ENCODE measurements at places on chromosomes 7 and 10.
A peak's percentile ranks its signal among the peaks of the same experiment; 100 is the strongest.

DNA sequence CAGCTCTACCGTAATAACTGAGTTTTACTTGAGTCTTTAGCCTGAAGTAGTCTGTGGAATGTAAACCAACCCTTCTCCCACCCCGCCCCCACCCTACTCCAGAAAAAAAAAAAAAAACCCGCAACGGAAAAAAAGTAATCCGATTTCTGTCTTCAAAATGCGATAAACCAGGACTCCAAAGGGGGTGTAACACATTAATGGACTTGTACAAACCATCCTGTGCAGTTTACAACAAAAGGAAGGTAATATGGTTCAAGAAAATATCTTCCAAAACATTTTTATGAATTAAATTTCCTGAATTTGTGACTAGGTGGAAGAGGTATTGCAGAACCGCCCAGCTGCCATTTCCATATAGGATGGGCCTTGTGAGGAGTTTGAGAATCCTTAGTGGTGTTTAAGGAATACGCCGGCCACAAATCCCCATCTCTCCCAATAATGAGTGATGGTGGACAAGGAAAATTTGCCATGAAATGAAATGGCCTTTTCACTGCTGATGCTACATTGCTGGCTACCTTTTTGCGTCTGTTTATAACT is 10.6 kb downstream of the SKIDA1 start:
- peak; percentile 84 for DNase-seq

GRCh38 chr7:65798111-65799075 is 74.5 kb upstream of the VKORC1L1 start:
- peak; percentile 97 for DNase-seq

- no peak for DNase-seq
These were observed 38.3 kb upstream of the PTPN12 start for GRCh38 chr7:77498659-77499379.

GRCh38 chr10:100735337-100736143 is 9.8 kb upstream of the PAX2 start:
- DNase-seq = no peak

DNA sequence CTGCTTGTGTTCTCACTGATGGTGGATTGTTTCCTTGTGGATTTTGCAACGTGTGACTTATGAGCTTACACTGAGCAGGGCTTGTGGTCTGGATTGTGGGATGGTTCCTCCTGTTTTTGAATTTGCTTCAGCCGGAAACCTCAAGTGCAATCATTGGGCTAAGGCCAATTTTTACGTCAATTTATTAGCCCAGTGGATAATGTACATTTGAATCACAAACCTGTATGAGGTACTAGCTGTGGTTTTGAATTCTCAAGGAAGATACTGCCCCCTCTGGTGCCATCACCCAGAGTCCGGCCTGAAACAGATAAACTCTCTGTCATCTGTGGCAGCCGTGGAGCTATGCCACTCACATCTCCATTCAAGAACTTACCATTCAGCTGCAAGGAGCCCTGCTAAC is 7.3 kb upstream of the ZNF777 start:
- DNase-seq = no peak

GRCh38 chr7:19587291-19587690 is 121.5 kb downstream of the POLR1F start:
- peak; percentile 34 for DNase-seq

DNA sequence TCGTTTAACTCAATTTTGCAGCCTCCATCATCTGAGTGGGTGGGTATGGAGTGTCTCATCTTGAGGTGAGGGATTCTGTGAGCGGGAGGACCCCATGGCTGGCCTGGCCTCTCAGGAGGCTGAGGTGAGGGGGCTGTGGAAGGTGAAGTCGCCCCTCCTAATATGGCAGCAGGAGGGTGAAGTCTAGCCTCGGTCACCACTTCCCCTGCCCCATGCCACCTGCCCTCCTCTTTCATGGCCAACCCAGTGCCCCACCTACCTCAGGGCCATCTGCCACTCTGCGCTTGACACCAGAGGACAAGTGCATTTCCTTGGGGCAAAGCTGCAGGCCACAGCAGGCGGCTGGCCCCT is 8.7 kb downstream of the RASGEF1A start:
- DNase-seq = no peak

- DNase-seq = no peak
These were observed 12.1 kb downstream of the ENTPD1 start for GRCh38 chr10:95767884-95768556.

- no peak for DNase-seq
These were observed 99.4 kb downstream of the CNOT4 start for GRCh38 chr7:135410543-135410942.

DNA sequence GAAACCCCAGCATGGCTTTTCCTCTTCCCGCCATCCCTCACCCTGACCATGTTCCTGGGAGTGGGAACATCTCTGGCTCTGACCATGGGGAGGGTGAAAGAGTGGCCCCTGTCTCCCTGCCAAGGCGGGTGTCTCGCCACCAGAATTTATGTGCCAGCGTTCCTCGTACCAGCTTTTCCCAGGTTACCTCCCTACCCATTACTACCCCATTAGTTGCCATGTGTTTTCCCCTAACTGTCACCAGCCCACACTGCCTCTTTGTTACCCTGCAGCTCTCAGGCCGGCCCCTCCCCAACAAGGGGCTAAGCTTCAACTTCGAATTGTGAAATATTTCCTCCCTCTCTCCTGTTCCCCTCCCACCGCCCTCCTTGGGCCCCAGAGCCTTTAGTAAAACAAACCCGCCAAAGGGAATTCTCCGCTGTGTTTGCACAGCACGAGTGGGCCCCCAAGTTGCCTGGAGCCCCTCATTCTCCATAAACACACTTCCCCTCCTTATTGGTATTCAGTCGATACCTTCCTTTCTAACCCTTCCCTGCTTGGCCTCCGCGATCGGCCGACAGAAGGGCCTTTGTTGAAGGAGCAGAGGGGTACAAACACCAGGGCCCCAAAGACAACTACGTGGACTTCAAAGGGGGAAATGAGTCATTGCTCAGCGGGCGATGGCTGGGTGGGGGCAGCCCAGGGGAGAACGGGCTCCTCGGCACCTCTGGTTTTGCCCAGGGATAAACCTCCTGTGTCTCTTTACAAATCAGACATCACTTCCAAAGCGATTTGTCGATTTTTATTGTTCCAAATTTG is 45.5 kb downstream of the SLIT1 start:
- no peak for DNase-seq

- DNase-seq = peak; percentile 26
These were observed 869 bp upstream of the LOXL4 start for GRCh38 chr10:98268694-98269431.

GRCh38 chr7:4299431-4299830 is 382.7 kb upstream of the FOXK1 start:
- no peak for DNase-seq

- DNase-seq = no peak
These were observed 203.1 kb downstream of the DPP6 start for GRCh38 chr7:154255324-154255723.

- DNase-seq = no peak
These were observed 41.1 kb upstream of the DLG5 start for GRCh38 chr10:77967611-77968022.

- no peak for DNase-seq
These were observed 14.1 kb upstream of the NDUFA5 start for GRCh38 chr7:123571684-123572083.

GRCh38 chr10:12533151-12533550 is 183.8 kb downstream of the CAMK1D start:
- no peak for DNase-seq

GRCh38 chr10:28554952-28555351 is 22.0 kb downstream of the WAC start:
- DNase-seq = no peak

DNA sequence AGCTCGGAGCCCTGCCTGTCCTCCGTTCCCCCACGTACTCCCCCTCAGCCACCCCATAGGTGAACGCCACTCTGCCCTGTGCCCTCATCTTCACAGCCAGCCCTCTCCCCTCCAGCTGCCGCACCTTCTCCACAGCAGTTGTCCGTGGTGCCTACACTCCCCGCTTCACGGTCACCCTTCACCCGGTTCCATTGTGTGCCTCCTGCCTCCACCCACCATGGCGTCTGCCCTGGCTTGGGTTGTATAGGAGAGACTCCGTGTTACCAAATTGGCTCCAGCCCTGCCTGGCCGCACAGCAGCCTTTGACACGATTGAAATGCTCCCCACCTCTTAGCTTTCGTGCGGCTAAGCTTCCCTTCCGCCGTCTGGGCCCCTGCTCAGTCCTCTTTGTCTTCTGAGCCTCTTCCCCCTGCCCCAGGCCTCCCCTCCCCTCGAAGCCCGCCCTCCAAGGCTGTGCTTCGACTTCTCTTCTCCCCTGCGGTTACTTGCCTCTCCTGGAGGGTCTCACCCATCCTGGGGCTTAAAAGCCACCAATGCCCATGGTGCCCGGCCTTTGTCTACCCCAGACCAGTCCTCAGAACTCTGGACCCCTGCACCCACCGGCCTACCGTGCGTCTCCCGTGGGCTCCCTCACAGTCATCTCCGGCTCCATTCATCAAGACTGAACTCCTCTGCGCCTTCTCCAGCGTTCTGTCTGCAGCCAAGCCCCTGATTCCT is 18.5 kb upstream of the NODAL start:
- DNase-seq = no peak

DNA sequence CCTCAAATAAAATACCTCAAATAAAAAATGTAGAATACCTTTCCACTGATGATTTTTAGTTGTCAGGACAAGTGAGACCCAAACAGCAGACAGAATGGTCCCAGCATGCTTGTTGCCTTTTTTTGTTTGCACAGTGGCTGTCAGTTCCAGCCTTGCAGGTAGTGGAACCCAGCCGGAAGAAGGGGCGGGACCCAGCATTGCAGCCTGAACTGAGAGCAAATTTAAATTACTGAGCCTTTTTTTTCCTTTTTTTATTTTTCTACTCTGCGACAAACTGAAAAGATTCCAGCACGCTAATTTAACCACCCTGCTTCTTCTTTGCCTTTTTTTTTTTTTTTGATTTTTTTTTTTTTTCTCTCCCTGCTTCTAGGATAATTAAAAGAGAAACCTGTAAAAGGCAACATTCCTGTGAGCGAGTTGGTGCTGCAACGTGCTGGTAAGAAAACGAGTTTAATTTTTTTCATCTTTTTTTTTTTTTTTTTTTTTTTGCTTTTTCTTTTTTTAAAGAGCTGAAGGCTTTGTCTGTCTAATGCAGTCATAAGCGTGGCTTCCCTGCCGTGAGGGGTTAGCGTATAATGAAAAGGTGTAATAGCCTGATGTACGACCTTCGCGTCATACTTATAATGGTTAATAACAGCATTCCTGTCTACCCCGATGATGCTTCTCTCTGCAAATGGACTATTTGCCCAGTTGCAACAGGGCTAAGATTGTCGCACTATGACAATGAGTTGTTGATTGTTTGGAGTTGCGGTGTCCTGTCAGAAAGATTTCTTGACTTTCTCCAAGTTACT is 555.3 kb upstream of the CELF2 start:
- DNase-seq = peak; percentile 1

DNA sequence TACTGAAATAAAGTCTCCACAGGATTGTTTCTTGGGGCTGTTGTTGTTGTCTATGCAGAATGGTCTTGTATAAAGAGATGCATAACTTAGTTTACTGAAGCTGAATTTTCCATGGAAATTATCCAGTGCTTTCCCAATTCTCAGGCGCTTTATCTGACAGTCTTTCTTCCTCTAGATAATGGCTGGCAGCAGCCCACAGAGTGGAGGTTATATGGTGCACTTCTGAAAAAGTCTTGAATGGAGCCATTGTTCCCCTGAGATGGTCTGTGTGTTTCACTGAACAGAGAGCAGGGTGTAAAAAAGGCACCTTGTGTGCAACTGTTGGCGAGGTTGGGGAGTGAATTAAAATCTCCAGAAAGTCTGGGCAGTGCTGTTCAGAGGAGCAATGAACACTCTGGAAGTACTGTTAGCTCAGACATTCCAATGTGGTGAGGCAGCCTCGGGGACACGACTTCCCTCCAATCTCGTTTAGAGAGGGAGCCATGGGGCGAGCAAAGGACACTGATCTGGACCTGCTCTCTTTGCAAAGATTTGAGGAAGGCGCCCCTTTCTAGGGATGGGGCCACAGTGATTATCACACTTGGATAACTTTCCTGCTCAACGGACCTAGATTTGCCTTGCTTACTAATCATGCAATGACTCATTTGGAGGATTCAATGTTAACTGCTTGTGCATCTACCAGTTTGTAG is 2.0 kb upstream of the PLCE1 start:
- no peak for DNase-seq

GRCh38 chr10:16470747-16471146 is 33.9 kb downstream of the PTER start:
- DNase-seq = no peak

GRCh38 chr7:83930262-83930661 is 264.3 kb downstream of the SEMA3A start:
- peak; percentile 57 for DNase-seq

DNA sequence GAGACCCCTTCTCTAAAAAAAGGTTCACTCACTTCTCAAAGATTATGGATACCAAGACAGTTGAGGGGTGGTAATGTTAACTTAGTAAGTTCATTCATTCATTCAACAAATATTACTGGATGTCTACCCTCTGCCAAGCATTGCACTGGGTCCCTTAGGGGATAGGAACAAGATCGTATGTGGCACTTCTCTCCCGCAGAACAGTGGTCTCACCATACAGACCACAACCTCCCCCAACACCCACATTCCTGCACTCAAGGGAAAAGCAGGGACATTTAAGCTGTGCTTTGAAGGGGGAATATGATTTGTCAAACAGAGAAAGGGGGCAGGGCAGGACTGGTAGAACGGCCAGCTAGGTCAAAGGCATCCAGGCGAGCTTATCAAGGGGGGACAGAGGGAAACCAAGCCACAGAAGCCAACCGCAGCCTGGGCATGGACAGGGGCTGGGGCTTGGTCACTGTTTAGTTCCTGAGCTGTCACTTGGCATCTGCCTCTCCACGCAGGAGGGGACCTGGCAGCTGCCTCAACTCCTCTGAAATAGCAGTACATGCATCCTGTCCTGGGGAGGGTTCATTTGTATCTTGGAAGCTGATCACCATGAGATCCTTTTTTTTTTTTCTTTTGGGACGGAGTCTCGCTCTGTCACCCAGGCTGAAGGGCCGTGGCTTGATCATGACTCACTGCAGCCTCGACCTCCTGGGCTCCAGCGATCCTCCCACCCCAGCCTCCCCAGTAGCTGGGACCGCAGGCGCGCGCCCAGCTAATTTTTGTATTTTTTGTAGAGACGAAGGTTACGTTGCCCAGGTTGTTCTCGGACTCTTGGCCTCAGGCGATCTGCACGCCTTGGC is 949 bp upstream of the CLIP2 start:
- no peak for DNase-seq

DNA sequence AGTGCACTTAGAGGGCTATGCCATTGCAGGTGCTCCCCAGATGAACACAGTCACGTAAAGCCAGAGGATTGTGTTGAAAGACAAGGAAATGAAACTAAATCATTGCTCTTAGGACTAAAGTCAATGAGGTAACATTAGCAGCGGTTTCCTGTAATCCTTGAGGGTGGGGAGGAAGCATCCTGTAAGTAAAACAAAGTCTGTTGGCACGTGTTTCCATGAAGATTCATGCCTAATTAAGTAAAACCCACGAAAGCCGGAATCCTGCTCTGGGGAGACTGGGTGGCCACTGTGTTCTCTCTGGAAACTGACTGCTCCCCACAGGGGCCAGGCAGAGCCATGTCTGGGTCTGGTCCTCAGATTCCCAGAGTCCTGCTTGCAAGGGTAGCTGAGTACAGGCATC is 18.3 kb downstream of the STEAP1B start:
- no peak for DNase-seq
